ENCODE measurements at places on chromosomes 1 and 21.

GRCh38 chr1:36728051-36728450 is 245.3 kb upstream of the CSF3R start:
- H3K36me3 ChIP-seq: no peaks in the 10 kb centered on the region
- no peak overlapping the region for H3K27ac ChIP-seq
- H3K4me1 ChIP-seq: no peaks in the 10 kb centered on the region
- no peak for DNase-seq
- no peak overlapping the region for H3K4me3 ChIP-seq
- H3K27me3 ChIP-seq: peaks cover 21% of the 10 kb centered on the region

DNA sequence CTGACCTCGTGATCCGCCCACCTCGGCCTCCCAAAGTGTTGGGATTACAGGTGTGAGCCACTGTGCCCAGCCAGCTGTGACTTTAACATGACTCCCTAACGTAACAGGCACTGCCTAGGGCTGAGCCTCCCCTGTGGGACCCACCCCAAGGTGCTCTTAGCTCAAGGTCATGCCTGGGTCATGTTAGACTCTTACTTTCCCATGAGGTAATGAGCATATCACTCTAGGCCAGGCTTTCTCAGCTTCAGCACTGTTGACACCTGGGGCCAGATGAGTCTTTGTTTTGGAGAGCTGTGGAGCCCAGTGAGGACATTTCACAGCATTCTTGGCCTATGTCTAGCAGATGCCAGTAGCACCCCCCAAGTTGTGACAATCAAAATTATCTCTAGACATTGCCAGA is 4.5 kb downstream of the NECAP2 start:
- H3K36me3 ChIP-seq: peaks cover 34% of the 10 kb centered on the region
- no peak overlapping the region for H3K4me3 ChIP-seq
- no peak for DNase-seq
- peak overlapping the region; percentile 25 for H3K27ac ChIP-seq
- no peaks in the 10 kb centered on the region for H3K27me3 ChIP-seq
- peaks cover 35% of the 10 kb centered on the region for H3K4me1 ChIP-seq

DNA sequence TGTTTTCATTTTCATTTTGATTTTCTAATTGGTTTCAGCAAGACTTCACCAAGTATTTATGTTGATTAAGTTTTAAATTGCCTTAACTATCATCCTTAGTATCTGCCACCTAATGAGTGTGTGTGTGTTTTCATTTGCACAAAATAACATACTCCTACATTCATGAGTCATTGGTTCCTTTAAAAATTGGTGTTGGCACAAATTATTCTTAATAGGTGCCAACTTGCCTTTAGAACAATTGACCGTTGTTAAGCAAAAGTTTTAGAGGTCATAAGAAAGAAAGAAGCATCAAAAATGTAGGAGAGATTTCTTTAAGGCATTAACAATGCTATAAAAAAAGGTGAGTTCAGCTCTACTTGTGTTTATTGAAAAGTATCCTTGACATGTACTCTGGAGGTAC is 77.5 kb downstream of the FNBP1L start:
- no peak for DNase-seq
- no peak overlapping the region for H3K4me3 ChIP-seq
- no peak overlapping the region for H3K27ac ChIP-seq
- peaks cover 2% of the 10 kb centered on the region for H3K27me3 ChIP-seq
- H3K36me3 ChIP-seq: no peaks in the 10 kb centered on the region
- H3K4me1 ChIP-seq: no peaks in the 10 kb centered on the region

GRCh38 chr1:221987860-221988520 is 246.1 kb upstream of the DUSP10 start:
- no peaks in the 10 kb centered on the region for H3K36me3 ChIP-seq
- H3K27me3 ChIP-seq: peaks cover 7% of the 10 kb centered on the region
- DNase-seq: no peak

GRCh38 chr1:196660852-196661251 is 9.0 kb downstream of the CFH start:
- no peaks in the 10 kb centered on the region for H3K27me3 ChIP-seq
- DNase-seq: no peak
- no peak overlapping the region for H3K27ac ChIP-seq
- H3K4me3 ChIP-seq: no peak overlapping the region

GRCh38 chr1:213934649-213935048 is 53.1 kb upstream of the PROX1 start:
- no peaks in the 10 kb centered on the region for H3K27me3 ChIP-seq
- no peaks in the 10 kb centered on the region for H3K4me1 ChIP-seq
- no peaks in the 10 kb centered on the region for H3K36me3 ChIP-seq
- H3K27ac ChIP-seq: no peak overlapping the region
- no peak for DNase-seq

- H3K4me1 ChIP-seq: peaks cover 10% of the 10 kb centered on the region
- no peaks in the 10 kb centered on the region for H3K27me3 ChIP-seq
- DNase-seq: no peak
- H3K27ac ChIP-seq: no peak overlapping the region
- H3K36me3 ChIP-seq: no peaks in the 10 kb centered on the region
- no peak overlapping the region for H3K4me3 ChIP-seq
Measured at GRCh38 chr1:27504588-27505419, 14.8 kb upstream of the WASF2 start.

- H3K4me3 ChIP-seq: no peak overlapping the region
- H3K27ac ChIP-seq: no peak overlapping the region
- no peaks in the 10 kb centered on the region for H3K27me3 ChIP-seq
Measured at GRCh38 chr1:242023805-242024204, 24.9 kb upstream of the MAP1LC3C start.

DNA sequence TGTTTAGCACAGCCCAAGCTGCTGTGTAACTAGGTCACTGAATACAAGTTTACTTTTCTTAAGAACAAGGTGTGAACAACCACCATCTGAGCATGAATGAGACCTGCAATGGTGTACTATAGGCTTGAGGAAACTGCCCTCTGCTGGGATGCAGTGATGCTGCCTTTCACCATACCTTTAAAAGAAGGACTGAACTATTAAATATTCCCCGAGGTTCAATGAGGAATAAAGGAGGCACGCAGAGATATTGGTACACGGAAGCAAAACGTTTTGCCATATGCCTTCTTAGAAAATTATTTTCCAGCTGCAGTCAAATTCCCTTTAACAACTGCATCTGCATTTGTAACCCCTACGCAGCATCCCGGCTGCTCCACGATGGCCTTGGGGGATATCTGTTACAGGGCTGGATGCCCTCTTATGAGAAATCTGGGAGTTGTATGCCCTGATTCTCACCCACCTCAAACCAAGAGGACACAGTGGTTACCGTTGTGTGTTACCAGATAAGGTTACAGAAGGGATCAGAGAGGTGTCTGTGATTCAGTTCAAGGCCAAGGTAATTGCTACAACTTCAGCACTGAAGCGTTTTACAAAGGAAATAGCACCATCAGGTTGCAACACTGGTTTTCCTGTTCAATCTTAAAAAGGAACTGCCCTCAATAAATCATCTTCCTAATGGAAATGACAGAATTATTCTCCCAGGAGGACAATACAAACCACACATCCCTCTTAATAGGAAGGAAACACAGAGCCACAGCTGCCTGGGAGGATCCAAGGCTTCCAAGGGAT is 470.5 kb downstream of the LTN1 start:
- peaks cover under 1% of the 10 kb centered on the region for H3K4me1 ChIP-seq
- peak; percentile 9 for DNase-seq
- H3K4me3 ChIP-seq: no peak overlapping the region
- peaks cover 2% of the 10 kb centered on the region for H3K27me3 ChIP-seq

DNA sequence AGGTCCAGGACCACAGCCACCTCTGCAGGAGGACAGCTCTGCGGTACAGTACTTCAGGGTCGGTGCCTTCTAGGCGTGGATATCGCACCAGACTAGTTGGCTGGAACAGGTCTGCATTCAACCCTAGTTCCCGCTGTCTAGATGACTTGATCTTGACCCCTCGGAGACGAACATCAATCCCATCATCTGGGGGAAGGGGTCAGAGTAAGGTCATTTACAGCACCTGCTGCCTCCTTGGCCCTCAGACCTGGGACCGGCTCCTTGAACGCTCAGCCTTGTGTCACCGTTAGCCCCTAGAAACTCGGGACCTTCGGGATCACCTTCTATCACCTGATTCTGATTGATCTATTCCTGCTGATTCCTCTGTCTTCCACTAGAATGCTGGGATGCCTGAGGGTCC is 2.6 kb downstream of the HECTD3 start:
- no peak overlapping the region for H3K27ac ChIP-seq
- H3K27me3 ChIP-seq: no peaks in the 10 kb centered on the region
- no peak for DNase-seq

DNA sequence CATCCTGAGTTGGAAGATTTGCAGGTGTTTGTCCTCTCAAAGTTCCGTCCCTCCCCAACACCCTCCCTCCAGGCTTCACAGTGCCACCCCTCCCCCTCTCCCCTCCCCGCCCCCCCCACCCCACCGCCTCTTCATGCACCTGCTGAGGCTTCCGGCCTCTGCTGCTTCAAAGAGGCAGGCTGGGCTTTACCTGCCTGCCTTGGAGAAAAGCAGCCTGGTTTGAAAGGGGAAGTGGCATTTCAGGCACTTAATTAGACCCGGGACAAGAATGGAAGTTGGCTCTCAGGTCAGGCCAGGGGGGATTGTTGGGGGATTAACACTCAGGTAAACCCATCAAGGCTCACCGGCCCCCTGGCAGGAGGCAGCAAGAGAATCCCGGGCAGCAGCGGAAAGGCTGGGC is 21.1 kb downstream of the PAX7 start:
- no peak overlapping the region for H3K4me3 ChIP-seq
- no peak overlapping the region for H3K27ac ChIP-seq
- H3K36me3 ChIP-seq: no peaks in the 10 kb centered on the region
- H3K27me3 ChIP-seq: peaks cover 40% of the 10 kb centered on the region
- peaks cover 46% of the 10 kb centered on the region for H3K4me1 ChIP-seq

DNA sequence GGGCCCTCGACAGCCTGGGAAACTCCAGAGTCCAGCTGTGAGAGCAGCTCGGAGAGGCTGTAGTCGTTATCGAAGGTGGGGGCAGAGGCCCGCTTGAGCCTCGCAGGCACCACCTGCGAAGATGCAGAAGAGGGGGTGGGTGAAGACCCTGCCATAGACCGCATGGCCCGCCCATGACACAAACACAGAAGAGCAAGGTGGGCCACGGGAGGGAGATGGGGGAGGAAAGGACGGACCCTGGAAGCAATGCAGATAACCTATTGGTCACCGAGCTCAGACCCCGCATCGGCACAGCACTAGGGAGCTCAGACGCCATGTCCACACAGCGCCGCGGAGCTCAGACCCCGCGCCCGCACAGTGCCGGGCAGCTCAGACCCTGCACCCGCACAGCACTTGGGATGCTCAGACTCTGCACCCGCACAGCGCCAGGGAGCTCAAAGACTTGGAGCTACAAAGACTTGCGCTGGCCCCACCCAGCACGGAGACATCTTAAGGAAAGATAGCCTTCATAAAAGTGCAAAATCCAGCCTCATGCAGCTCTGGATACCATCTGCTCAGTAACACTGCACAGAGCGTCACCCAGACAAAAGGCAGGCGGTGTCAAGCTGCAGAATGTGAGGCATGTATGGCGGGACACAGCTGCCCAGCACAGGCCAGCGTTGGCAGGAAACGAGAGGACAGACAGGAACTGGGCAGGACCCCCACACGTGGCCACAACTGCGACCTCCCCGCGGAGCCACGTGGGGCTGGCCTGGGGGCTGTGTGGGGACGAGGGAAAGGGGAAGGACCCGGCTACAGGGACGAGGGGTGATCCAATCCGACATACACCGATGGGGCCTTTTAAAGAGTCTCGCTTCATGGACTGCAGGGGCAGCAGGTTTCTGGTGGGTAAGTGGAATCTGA is 22.6 kb downstream of the RIPK4 start:
- H3K36me3 ChIP-seq: no peaks in the 10 kb centered on the region
- H3K27ac ChIP-seq: no peak overlapping the region
- H3K4me3 ChIP-seq: no peak overlapping the region
- H3K27me3 ChIP-seq: no peaks in the 10 kb centered on the region

DNA sequence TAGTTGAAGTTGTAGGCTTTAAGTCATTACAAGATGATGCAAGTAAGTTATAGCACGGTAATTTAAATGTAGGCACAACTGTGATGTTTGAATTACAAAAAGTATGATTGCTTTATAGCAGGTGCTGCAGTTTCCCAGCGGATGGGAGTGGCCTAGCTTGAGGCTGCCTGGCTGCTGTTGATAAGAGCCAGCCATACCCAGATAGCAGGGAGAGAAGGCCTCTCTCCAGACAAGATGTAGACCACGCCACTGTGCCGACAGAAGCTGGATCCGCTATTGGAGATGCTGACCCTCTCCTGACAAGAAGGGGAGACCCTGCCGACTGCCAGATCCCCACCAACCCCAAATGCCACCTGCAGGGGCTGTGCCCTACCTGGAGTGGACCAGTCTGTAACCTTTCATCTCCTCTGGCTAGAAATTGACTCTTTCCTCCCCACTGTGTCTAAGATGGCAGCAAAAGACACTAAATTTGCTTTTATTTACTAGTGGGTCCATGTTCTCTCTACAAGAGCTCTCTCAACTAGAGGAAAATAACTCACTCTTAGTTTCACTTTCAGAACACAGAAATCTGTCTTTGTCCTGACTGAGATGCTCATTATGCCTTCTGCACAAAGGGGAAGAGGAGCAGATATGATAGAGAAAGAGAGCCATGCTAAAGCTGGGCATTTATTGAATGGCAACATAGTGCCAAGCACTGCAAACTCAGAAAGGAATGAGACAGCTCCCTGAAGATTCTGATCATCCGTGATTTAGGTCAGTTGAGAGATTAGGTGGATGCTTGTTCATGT is 127.9 kb downstream of the URB2 start:
- peak overlapping the region; percentile 32 for H3K27ac ChIP-seq
- H3K27me3 ChIP-seq: no peaks in the 10 kb centered on the region

DNA sequence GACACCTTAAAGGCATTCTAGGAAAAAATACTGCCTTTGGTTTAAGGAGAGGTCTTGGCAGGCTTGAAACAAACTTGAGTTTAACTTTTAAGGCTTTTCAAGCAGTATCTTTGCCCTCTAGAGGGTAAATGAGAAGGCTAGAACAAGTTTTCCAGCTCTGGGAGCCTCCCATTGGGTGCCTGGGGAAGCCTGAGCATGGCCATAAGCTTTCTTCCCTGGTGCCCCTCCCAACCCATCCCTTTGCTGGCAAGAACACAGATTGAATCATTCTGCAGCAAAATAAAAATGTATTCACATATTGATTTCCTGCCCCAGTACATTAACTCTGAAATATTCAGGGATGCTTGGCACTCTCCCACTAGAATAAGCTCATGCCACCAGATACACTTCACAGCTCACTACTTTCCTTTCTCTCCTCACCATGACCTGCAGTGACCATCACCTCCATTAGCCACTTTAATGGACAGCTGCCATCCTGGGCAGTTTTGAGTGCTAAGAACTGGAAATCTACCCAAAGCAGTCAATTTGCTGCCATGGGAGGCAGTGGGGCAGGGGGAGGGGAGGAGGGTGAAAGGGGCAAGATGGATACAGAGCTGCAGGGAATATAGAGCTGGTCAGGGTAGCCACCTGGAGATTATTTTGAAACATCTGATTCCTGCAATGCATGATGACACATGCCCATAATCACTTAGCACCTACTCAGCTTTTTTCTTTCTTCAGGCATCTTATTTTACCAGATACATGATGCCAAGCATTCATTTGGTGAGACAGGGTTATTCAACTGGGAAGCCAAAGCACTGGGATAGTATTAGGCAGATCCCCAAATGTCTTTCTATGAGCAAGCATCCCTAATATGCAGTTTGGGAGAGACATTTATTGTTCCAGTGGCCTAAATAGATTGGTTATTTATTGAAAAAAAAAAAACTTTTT is 140.6 kb downstream of the SYT2 start:
- no peak overlapping the region for H3K4me3 ChIP-seq
- no peak overlapping the region for H3K27ac ChIP-seq
- DNase-seq: no peak
- H3K27me3 ChIP-seq: no peaks in the 10 kb centered on the region
- peaks cover 13% of the 10 kb centered on the region for H3K4me1 ChIP-seq
- H3K36me3 ChIP-seq: peaks cover 5% of the 10 kb centered on the region

Data from activated CD8-positive, alpha-beta T cell treated with anti-CD3 and anti-CD28 coated beads for 36 hours (primary cell).